ENCODE measurements at places on chromosomes 2 and 18.

GRCh38 chr2:17543848-17544247 lies 3.4 kb downstream of the VSNL1 start:
- DNase-seq: no peak

GRCh38 chr2:45272549-45273265 lies 263.5 kb upstream of the SIX2 start:
- no peak for DNase-seq

DNA sequence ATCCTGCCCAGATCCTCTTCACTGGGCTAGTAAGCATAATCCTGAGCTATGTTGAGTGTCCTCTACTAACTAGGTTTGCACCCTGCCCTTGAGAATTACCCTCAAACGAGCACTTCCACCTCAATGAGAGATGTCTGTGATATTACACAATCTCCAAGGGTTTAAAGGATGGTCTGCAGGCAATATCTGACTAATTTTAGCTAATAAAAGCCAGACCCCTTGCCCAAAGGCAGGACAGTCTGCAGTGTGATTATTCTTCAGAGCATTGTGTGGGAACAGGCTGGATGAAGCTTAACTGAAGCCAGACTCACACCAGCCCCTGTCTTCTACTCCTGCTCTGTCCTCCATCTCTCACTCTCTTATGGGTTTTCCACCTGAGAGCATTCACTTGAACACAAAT lies 544.9 kb upstream of the DDX18 start:
- DNase-seq: no peak

- DNase-seq: no peak
Observed at GRCh38 chr2:28567061-28567471, 71.2 kb downstream of the PLB1 start.

DNA sequence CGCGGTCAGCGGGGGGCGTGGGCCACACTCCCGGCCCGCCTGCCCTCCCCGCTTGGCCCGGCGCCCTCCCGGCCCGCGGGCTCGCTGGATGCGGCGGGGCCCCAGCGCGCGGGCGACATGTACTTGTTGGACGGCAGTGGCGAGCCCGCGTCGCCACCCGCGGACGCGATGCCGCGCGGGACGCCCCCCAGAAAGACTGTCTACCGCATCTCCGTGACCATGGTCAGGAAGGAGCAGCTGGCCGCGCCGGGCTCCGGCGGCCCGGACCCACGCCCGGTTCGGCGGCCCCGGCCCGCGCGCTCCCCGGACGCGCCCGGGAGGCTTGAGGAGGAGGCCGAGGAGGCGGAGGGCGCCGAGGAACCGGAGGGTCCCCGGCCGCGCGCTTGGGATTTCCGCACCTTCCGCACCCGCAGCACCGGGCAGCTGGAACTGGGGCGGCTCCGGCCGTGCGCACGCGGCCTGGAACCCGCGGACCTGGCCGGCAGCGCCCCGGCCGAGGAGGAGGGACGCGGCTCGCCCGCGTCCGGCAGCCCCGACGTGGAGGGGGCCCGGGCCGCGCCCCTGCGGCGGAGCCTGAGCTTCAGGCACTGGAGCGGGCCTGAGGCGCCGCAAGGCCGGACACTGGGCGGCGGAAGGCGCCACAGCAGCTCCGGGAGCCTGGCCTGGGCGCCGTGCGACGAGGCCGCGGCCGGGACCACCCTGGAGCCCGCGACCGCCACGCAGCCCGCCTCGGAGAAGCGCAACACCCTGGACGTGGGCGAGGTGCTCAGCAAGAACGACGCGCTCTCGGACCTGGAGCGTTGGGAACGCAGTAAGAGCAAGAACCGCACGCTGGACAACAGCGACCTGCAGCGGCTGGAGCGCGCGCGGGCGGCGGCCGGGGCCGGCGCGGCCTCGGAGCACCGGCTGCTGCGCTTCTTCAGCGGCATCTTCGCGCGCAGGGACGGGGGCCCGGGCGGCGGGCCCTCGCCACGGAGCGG lies 176.4 kb downstream of the AGAP1 start:
- DNase-seq: peak; percentile 79

GRCh38 chr2:109176928-109177327 lies 47.9 kb downstream of the SH3RF3 start:
- no peak for DNase-seq

DNA sequence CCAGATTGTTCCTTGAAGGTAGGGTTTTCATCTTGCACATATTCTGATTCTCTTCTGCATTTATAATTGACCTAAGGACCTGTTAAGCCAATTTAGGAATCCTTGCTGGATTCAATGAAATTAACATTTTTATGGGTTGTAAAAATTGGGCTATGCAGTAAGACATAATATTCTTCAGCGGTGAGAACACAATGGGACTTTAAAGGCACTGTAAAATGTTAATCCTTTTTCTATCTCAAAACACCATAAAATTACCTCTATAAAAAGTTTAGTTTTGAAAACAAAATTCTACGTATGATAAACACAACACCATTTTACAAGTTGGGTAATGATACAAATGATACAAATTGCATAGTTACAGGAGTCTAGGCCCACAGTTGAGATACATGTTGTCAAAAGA lies 169.2 kb upstream of the DTNA start:
- DNase-seq: no peak

All from fibroblast of mammary gland (primary cell).